Kidney glomerular epithelial cell (primary cell): ENCODE measurements at places on chromosomes 4 and X.
A peak's percentile ranks its signal among the peaks of the same experiment; 100 is the strongest.

GRCh38 chr4:744212-744841 lies 38.7 kb downstream of the PCGF3 start:
- no peak for DNase-seq

- no peak for DNase-seq
These were observed 7.7 kb downstream of the FGFR3 start for GRCh38 chr4:1800805-1801204.

GRCh38 chrX:134624046-134624430 lies 34.2 kb downstream of the PLAC1 start:
- no peak for DNase-seq

- no peak for DNase-seq
These were observed 150.2 kb downstream of the RRAGB start for GRCh38 chrX:55867708-55868107.

DNA sequence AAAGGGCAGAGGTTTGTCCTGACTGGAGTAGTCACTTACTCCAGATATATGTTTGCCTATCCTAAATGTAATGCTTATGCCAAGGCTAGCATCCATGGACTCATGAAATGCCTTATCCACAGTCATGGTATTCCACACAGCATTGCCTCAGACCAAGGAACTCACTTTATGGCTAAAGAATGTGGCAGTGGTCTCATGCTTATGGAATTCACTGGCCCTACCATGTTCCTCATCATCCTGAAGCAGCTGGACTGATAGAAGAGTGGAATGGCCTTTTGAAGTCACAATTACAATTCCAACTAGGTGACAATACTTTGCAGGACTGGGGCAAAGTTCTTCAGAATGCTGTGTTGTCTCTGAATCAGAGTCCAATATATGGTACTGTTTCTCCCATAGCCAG lies 1014.8 kb downstream of the RAPGEF2 start:
- DNase-seq: no peak

DNA sequence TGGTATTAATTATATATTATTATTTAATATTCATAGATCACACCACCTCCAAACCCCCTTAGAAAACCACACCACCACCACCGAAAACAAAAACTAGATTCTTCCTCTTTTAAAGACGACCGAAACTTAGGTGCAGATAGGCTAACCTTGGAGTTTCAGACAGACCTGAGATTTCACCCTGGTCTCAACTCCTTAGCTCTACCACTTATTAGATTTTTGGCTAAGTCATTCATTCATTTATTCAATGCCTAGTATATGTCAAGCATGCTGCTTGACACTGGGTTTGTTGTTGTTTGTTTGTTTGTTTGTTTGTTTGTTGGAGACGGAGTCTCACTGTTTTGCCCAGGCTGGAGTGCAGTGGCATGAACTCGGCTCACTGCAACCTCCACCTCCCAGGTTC lies 9.5 kb upstream of the BMP2K start:
- no peak for DNase-seq

- no peak for DNase-seq
These were observed 24.0 kb upstream of the IQSEC2 start for GRCh38 chrX:53305219-53305995.

DNA sequence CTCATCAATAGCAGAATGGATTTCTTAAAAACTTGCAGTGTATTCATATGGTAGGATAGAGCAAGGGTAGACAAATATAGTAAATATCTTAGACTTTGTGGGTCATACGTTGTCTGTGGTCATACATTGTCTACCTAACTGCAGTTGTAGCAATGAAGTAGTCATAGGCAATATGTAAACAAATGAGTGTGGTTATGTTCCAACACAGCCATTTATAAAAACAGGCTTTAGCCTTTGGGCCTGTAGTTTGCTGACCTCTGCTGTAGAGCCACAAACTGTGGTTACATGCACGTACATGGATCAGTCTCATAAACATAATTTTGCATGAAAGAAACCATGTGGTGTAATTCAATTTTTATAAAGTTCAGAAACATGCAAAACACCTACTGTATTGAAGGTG lies 98.9 kb downstream of the LARP1B start:
- no peak for DNase-seq

DNA sequence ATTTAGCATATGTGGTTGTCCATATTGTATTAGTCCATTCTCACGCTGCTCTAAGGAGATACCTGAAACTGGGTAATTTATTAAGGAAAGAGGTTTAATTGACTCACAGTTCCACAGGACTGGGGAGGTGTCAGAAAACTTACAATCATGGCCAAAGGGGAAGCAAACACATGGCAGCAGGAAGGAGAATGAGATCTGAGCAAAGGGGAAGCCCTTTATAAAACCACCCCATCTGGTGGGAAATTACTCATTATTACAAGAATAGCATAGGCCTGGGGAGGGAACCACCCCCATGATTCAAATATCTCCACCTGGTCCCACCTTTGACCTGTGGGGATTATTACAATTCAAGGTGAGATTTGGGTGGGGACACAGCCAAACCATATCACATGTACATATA lies 122.6 kb upstream of the ANK2 start:
- DNase-seq: no peak

DNA sequence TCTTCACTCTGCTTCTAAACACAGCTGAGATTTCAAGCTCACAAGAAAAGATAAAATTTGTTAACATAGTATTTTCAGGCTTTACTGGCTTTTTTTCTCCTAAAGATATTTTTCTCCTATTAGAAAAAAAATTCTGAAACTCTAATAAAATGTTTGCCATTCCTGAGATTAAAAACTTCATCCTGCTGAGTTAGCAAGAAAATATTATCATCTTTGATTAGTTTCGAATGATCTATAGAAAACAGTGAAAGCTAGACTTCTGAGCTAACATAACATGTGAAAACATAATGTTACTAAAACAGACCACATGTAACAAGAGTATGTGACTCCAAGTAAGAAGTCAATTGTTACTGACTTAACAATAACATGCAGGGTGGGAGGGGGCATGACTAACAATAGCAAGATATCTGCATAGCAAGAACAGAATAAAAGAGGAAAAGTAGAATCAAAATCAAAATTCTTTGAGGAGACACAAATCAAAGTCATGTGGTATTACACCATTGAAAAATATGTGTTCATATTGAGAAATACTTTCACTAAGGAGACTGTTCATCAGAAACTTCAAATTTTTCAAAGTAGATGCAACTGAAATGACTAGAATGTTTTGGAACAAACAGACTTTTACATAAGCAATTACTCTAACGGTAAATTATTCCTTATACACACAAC lies 14.5 kb downstream of the TBCK start:
- no peak for DNase-seq

DNA sequence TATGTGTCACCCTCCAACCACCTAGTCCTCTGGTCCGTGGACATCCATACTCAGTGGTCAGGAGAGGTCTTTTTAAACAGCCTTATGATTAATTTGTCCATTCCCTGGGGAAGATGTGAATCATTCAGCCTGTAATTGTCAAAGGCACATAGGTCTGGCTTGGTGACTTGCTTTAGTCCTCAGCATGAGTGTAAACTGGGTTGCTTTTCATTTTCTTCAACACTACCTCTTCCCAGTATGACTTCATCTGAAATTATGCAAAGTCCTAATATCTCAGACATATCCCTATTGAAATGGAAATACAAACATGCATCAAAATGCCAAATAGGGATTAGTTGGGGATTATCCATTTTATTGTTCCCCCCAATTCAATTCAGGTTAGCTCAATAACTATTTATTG lies 208.3 kb upstream of the AMOT start:
- no peak for DNase-seq

GRCh38 chr4:182649698-182650477 lies 267.3 kb downstream of the DCTD start:
- DNase-seq: no peak

GRCh38 chrX:133884430-133885394 lies 100.7 kb downstream of the GPC3 start:
- no peak for DNase-seq

DNA sequence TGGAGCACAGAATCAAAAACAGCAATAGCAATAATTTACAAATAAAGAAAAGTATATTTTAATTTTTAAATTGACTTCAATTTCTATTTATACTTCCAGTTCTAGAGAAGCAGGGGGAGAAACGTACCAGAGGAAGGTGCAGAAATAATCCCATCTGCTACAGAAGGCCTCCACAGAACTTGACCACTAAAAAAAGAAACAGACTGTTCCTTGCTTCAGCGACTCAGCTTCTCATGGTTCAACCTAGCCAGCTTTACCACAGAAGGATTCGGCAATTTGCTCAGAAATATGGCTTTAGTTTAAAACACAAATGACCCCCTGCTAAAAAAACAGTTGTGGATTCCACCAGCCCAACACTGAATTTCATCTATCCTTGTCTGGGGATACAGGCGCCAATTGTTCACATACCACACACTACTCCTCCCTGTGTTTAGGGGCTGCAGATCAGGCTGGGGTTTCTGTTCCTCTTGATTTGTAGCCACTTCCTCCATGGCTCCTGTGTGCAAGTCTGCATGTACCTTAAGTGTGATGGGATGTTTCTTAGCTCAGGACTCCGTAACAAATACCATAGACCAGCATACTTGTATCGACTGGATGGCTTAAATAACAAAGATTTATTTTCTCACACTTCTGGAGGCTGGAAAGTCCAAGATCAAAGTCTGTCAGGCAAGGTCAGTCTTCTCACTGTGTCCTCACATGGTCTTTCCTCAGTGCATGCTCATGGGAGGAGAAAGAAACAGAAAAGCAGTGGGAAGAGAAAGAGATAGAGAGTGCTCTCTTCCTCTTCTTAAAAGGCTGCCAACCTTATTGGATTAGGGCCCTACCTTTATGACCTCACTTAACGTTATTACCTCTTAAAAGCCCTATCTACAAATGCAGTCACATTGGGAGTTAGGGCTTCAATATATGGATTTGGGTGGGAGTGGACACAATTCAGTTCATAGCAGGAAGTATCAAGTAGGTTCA lies 79.1 kb downstream of the AMOT start:
- no peak for DNase-seq

GRCh38 chr4:168864821-168865541 lies 145.1 kb downstream of the CBR4 start:
- DNase-seq: peak; percentile 13

- DNase-seq: no peak
These were observed 66.2 kb downstream of the MAB21L2 start for GRCh38 chr4:150648123-150648522.

DNA sequence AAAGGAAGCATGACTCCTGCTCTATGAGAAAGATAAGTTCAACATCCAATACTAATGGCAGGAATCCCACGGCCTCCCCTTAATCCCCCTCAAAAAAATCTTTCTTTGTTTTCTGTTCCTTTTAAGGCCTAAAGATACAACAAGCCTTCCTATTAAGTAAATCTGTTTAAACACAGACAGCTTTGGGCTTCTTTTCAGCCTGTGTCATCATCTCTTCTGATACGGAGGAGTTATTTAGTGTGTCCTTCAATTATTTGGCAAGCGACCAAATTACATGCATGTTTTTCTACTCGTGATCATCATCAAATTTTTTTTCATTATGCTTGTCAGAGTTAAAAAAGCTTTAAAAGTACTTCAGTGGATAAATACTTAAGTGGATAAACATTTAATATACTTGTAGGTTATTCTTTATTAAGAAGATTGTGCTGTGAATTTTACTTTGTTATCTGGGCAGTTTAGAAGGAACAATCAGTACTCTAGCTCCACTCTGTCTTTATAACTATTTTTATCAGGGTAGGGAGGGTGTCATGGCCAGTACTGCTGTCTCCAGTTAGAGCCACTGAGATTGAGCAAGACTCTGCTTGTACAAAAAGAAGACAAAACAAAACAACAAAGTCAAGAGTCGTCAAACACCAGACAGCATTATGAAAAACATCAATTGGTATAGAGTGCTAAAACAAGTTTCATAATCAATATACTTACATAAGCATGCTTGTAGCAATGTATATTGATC lies 210.7 kb downstream of the PRR32 start:
- no peak for DNase-seq

GRCh38 chr4:141307241-141307689 lies 86.6 kb downstream of the ZNF330 start:
- DNase-seq: peak; percentile 78

GRCh38 chrX:70139736-70140135 lies 6.5 kb downstream of the IGBP1 start:
- no peak for DNase-seq

- DNase-seq: no peak
These were observed 1.5 kb upstream of the DDX3X start for GRCh38 chrX:41332408-41333002.

DNA sequence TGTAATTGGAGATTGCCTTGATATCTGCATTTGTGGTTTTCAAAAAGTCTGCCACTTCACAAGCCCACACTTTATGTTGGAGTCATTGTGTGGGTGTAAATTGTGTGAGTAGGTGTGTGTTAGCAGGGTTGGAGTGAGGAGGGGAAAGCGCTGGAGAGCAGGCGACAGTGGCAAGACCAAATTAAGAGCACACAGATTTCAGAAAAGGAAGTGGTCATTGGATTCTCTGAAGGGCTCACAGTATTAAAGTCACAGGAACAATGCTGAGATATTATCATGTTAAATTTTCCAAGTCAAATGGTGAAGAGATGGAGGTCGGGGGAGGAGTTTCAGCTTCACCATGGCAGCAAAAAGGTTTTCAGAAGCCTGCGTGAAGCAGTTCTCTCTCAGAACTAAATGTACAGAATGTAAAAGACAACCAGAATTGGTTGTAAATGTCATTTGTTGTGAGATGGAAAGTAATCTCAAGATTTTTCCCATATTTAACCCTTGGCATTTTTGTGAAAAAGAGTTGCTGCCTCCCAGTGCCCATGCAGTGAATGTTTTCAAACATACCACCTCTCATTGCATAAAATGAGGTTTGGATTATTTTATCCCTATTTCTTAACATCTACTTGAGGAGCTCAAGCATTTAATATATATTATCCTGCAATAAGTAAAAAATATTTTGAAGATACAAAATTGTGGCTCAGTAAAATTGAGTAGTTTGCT lies 265.9 kb downstream of the ZNF674 start:
- no peak for DNase-seq

GRCh38 chr4:78621395-78621794 lies 69.8 kb downstream of the ANXA3 start:
- DNase-seq: no peak

DNA sequence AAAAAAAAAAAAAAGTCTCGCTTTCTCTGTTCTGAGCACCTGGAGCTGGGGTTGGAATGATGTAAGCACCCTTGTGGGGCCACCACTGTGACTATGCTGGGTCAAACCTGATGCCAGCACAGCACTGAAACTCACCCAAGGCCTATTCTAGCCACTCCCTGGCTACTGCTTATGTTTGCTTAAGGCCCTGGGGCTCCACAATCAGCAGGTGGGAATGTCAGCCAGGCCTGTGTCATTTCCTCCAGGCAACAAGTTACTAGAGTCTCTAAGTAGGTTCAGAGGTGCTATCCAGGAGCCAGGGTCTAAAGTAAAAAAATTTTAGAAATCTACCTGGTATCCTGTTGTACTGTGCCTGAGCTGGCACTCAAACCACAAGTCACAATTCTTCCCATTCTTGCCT lies 1306.8 kb downstream of the STIM2 start:
- no peak for DNase-seq

DNA sequence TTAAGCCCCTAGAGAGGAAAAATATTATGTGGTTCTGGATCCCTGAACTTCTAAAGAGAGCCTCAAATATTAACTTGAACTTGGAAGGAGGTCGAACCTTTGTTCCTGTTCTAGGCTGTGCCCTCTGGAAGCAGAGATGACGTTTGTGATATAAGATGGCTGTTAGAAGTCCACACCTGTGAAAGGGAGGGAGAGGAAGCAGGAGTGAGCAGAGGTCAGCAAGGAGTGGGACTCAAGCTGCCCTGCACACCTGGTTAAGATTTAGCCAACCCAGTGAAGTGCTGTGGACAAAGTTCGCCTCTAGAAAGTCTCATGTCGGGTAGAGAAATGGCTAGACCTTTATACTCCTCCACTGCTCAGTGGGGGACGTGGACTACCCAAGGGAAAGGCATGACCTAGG lies 566.2 kb downstream of the MID1IP1 start:
- DNase-seq: no peak

GRCh38 chr4:165462009-165462408 lies 83.2 kb downstream of the CPE start:
- DNase-seq: no peak
